Mammary epithelial cell (primary cell): ENCODE measurements at places on chromosomes 3 and 15.

DNA sequence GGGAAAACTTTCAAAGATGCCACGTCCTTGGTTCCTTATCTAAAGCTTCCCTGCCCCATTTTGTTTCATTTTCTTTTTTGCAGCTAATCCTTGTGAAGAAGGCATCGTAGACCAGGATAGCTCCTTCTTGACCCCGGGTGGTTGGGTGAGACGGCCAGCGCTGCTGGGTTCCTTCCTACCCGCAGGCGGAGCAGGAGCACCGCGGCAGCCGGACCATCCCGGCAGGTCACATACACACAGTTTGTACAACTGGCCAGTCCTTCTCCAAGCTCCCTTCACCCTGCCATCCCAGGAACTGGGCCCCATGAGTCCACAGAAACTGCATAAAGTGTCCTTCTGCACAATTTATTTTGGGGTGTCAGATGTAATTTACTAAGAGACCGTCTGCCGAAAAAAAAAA is 83.9 kb downstream of the MEGF11 start:
- no peak for DNase-seq

GRCh38 chr15:44427756-44428724 is 611 bp downstream of the CTDSPL2 start:
- DNase-seq: peak; percentile 83

- DNase-seq: no peak
Observed at GRCh38 chr3:11287404-11287803, 15.2 kb downstream of the ATG7 start.

DNA sequence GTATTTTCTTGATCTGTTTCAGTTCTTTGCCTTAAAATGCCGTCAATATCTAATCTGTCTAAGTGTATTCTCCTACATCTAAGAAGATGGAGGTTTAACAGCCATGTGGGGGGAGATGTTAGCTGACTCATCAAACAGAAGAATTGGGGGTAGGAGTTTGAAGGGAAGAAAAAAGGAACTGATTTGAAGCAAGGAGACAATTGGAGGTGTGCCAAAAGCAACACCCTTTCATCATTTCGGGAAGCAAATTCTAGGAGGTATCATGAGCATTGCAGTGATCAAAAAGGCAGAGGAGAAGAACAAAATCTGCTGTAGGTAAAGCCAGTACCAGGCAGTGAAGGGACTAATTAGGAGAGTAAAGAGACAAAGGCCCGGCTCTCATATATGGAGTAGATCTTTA is 337.3 kb upstream of the TBC1D5 start:
- no peak for DNase-seq

DNA sequence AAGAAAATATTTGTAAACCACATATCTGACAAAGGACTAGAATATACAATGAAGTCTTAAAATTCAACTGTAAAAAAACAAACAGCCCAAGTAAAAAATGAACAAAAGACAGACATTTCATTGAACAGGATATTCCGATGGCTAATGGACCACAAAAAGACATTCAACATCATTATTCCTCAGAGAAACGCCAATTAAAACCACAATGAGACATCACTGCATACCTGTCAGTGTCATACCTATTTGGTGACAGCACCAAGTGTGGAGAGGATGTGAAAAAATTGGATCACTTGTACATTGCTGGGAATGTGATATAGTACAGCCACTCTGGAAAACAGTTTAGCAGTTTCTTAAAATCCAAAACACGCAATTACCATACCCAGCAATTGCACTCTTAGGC is 29.9 kb upstream of the TJP1 start:
- DNase-seq: peak; percentile 56
